Midbrain (tissue), 1 donor: ENCODE measurements at places on chromosomes 1 and 21.

- DNase-seq: no peak
Observed at GRCh38 chr1:94327001-94327690, 89.8 kb upstream of the ARHGAP29 start.

GRCh38 chr1:50271337-50271736, 151.9 kb downstream of the DMRTA2 start:
- DNase-seq: no peak

DNA sequence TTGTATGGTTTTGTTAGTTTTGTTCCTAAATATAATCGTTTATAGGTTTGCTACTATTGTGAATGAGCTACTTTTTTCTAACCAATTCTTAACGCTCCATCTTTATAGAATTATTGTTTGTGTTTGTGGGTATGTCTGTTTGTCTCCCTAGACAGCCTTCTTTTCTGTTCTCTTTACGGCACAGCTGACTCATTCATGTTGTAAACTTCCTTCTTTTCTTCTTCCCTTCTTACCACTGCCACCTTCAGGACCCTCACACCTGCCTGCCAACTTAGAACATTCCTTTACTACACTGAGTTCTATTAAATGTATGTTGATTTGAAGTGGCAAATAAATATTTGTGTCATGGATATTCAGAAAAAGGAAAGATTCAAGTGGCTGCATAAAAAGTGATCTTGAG, 29.1 kb downstream of the AK5 start:
- DNase-seq: no peak

DNA sequence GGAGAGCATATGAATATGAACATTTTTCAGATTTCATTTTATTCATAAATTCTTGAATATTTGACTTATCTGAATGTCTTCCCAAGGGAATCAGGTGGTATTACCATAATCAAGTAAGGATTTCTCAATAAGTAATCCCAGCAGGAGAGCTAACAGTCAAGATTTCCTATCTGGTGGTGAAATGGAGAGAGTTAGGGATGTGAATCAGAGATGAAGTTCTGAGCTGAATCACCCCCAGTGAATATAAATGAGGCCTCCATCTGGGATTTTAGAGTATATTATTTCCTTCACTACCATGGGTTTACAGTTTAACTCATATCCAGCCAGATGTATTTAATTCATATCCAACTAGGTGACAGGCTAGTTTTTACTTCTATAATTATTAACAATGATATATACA, 61.5 kb upstream of the RGS2 start:
- no peak for DNase-seq

DNA sequence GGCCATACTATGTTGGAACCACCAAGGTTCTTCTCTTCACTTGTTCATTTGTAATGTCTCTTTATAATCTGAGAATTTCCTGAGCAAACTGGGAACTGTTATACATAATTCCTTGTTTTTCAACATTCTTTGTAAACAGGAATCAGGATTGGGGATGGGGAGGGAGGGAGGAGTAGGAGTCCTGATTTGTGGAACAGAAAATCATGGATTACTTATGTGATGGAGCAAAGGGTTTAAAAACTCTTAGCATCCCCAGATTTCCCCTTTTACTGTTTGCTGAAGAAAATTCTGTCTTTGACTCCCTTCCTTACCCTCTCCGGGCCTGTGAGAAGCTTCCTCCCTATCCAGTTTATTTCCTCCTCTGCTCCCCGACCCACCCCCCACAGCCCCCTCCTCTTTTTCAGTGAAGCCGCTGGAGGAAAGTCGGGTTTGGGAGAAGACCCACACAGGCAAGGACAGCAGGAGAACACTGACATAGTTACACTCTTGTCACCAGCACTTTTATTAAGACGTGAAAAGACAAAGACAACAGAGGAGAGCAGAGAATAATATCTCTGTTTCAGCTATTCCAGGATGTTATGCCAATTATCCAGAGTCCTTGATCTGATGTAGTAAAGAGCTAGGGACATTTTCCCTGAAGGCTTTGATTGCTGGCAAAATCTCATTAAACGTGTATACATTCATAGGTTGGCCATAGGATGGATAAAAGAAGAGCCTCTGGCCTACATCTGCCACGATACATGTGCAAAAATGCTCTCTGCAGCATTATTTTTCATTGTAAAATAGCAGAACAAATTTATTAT, 4.6 kb upstream of the NBPF1 start:
- no peak for DNase-seq

DNA sequence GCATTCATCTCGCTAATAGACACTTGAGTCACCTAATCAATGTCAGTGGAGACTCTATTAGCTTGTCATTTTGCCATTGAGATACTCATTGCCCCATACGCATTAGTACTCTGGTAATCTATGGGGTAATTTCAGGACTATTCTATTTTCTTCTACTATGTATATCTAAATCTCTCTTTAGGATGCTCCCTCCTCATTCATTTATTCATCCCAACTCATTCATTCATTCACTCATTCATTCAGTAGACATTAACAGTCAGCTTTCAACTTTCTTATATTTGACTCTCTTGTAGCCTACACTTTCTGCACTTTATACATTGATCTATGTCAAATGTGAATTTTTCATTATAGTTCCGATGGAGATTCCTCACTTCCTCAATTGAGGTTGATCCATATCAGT, 170.9 kb downstream of the ASTN1 start:
- DNase-seq: no peak

GRCh38 chr1:29425631-29426030, 189.3 kb downstream of the PTPRU start:
- no peak for DNase-seq

- no peak for DNase-seq
Observed at GRCh38 chr1:6165441-6165985, 14.6 kb downstream of the CHD5 start.

GRCh38 chr1:41660570-41661427, 176.3 kb upstream of the EDN2 start:
- no peak for DNase-seq

DNA sequence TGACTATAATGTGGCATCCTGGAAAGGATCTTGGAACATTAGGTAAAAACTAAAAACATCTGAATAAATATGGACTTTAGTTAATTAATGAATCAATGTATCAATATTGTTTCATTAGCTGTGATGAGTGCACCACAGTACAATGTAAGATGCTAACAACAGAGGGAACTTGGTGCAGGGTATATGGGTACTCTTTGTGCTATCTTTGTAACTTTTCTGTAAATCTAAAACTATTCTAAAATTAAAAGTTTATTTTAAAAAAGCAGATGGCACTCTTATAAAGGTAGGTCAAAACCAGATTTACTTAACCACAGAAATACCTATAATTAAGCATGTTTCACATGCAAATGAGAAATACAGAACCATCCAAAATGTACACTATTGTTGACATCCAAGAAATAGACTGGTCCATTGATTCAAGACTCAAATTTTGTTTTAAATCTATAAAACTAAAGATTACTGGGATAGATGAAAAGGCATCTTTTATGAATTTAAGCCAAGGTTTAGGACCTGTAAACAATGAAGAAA, 38.4 kb downstream of the ACBD3 start:
- no peak for DNase-seq

GRCh38 chr1:68814067-68814466, 317.2 kb upstream of the DEPDC1 start:
- no peak for DNase-seq

- no peak for DNase-seq
Observed at GRCh38 chr21:40853956-40854688, 7.2 kb upstream of the DSCAM start.

DNA sequence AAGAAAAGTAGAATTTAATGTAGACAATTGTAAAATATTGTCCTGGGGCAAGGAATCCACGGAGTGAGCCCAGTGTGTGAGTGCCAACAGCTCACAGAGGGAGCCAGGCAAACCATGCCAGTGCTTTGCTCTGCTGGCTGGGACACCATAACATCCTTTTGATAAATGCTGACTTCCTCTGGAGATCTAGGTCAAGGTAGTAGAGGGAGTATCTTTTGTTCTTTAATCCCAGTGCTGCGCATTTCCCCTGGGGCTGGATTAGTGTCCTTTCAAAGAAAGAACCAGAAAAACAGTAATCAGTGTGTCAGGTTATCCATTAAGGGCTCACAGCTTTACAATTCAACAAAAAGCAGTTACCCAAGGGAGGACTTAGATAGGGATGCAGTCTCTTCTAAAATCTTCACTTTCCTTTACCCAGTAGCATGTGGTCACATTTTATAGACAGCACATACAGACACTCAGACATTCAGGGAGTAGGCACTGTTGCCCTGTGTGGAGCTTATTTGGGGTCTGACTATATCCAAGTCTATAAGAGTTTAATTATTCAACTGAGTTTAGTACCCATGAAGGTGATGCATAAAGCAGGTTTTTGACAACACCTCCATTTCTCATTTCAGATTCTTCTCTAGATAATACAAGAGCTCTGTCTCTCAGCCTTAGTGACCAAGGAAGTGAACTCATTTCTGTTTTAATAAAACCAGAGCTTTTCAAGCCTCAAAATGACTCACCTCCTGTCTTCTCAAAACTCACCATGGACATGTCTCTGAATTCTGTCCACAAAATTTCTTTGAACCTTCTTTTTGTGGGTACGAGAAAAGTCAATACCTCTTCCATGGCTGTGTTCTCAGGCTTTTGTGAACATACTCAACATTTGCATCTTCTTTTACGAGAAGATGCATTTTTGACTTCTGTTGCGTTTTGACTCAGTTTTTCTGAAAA, 215.3 kb downstream of the BRINP2 start:
- DNase-seq: no peak

- DNase-seq: no peak
Observed at GRCh38 chr1:67711855-67712212, 26.8 kb downstream of the GADD45A start.

- DNase-seq: no peak
Observed at GRCh38 chr1:65011983-65012382, 45.6 kb upstream of the JAK1 start.

- no peak for DNase-seq
Observed at GRCh38 chr1:99887890-99888289, 37.7 kb downstream of the AGL start.

DNA sequence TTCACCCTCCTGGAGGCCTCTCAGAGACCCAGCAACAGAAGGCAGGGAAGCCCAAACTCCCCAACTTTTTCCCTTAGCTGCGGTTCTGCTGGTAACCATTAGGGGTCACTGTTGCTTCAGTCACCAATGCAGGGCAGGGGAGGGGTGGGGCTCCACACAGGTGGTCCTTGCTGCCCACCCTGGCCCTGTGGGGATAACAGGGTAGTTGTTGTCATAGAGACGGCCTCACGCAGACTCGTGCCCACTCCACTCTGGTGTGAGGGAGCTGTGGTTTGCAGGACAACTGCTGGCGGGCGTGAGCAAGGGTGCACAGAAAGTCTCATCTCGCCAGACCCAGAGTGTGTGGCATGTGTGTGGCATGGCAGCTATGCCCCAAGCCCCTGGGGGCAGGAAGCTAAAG, 19.9 kb downstream of the INSRR start:
- DNase-seq: no peak

DNA sequence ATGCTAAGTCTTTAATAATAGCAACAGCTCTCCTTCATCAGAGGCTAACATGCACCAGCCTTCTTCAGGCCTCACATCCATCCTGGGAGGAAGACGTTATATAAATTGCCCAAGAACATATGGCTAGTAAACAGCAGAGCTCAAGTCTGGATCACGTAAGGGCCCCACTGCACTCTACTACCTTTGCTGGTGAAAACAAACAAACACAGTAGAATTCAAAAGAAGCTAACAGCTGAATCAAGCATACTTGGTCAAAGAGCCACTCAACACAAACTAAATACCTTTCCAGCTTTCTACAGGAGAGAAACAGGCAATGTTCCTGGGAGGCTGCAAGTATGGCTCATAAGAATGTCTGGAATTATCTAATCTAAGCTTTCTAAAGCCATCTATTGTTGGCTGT, 66.0 kb downstream of the WLS start:
- DNase-seq: no peak

- DNase-seq: no peak
Observed at GRCh38 chr1:121546830-121547591, 362.2 kb downstream of the SRGAP2C start.

DNA sequence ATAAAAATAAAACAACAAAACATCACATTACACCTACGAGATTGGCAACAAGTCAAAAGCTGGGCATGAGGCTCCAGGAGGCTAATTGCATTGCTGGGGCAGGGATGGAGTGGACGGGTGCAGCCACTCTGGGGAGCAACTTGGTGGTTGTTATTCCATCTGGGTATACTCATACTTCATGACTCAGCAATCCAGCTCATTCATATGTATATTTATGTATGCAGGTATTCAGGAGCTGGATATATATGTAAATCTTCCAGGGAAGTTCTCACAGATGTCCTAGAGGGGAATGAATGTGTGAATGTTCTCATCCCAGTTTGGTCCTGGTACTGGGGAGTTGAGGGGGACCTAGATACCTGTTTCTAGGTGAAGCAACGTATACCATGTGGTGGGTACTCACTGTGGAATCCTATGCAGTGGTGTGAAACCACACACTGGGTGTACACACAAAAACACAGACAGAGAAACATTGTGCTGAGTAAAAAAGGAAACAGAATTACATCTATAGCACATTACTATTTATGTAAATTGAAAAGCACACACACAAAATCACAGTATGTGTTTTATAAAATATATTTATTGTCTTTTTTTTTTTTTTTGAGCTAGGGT, 79.7 kb upstream of the RAB4A start:
- no peak for DNase-seq

DNA sequence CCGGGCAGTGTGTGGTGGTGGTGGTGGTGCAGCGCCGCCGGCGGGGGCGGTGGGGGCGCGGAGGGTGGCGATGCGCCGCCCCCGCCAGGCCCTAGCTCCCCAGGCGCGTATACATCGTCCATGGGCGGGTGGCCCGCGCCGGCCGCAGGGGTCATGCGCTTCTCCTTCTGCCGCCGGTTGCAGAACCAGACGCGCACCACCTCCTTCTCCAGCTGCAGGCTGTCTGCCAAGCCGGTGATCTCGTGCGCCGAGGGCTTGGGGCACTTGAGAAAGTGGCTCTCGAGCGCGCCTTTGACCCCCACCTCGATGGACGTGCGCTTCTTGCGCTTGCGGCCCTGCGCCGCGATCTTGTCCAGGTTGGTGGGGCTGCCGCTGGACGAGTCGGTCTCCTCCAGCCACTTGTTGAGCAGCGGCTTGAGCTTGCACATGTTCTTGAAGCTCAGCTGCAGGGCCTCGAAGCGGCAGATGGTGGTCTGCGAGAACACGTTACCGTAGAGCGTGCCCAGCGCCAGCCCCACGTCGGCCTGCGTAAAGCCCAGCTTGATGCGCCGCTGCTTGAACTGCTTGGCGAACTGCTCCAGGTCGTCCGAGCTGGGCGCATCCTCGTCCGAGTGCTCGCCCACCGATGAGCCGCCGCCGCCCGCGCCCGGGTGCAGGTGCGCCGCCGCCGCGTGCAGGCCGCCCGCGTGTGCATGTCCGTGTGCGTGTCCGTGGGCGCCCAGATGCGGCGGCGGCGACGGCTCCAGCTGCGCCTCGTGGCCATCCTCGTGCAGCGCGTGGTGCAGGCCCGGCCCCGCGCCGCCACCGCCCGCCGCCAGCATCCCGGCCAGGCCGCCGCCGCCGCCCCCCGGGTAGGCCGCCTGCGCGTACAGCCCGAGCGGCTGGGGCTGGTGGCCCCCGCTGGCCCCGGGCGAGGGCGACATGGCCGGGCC, 926 bp downstream of the POU3F1 start:
- DNase-seq: no peak
